ENCODE measurements at places on chromosomes 12 and 14.

DNA sequence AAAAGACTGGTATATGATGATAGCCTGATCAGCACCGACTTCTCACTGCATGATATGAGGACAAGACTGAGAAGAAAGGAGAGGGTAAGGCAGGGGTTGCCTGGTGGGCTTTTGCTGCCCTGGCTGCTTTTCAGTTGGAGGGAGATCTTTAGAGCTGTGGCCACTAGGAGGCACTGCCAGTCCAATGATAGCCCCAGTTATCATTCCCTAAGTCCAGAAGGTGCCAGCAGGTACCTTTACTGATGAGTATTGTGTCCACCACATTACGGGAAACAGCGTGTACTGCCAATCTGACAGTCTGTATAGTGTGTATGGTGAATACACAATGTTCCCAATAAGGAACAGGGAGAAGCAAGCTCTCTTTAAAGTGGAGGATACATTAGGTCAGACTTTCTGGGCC is 55.8 kb upstream of the CCDC175 start:
- no peak for DNase-seq

- DNase-seq: no peak
Measured at GRCh38 chr14:79357307-79357706, 854.0 kb downstream of the DIO2 start.

GRCh38 chr14:73392329-73393257 is 65.8 kb downstream of the NUMB start:
- DNase-seq: no peak

- DNase-seq: no peak
Measured at GRCh38 chr12:48199774-48200221, 3.3 kb downstream of the OR10AD1 start.

All from activated T-helper 2 cell treated with anti-CD3 and anti-CD28 coated beads, Interferon-gamma antibody, Interleukin-2, Interleukin-4, amounts not matched to agents 10 μg/mL and 5 μg/mL and 100 μg/mL, durations not matched to agents 14 hours and 24 hours and 36 hours (primary cell).